Right ventricle myocardium superior (tissue), 1 donor: ENCODE measurements at places on chromosomes 12 and 14. TPM values are rescaled to one million over a fixed set of nuclear protein-coding genes. Genes with fewer than 3 reads are reported as not detected.

DNA sequence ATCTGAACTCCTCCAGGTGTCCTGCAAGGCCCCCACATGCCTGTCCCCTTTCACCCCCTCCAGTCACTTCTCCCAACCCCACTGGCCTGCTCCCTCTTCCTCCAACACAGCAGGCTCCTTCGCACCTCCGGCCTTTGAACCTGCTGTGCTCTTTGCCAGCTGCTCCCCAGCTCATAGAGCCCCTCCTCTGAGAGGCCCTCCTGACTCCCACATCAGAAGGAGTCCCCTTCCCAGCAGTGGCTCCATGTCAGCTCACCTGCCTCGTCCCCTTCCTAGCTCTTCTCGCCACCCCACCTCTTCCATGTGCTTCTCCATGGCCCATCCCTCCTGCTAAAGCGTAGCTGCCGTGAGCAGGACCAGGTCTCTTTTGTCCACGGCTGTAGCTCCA is 22.1 kb downstream of the SCARB1 start:
- no peak for DNase-seq

DNA sequence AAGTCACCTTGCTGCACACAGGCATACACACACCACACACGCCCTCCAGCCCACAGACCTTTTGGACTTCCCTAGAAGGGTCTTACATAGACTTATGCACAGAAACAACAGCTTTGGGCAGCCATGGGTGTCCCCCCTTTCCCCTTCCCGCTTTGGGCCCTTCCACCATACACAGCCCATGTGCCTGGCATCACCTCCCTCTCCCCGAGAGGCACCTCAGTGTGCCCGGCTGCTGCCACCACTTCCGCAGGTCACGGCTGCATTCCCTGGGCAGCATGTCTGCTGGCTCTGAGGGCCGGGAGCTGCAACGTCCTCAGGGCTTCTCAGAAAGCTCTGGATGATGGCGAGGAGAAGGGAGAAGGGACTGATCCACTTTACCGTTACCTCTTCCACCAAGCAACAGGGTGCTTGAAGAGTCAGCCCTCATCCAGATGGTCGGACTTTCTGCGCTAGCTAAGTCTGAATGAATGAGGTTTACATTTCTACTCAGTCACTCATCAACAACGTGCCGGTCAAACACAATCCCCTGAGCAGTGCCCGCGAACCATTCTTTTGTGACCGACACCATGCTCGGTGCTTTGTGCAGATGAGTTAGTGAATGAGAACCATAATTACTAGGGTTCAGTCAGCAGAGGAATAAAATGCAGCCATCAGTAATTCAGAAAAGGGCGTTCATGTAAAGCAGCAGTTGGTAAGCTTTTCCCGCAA is 72.2 kb upstream of the BCL11B start:
- DNase-seq: no peak

- DNase-seq: no peak
These were observed 148.2 kb upstream of the CLEC14A start for GRCh38 chr14:38404100-38404541.

- DNase-seq: peak; percentile 13
These were observed 22.7 kb downstream of the TRAFD1 start for GRCh38 chr12:112148031-112148513.

Gene FAM90A1
- not detected for total RNA-seq

Gene KRT75
- not detected for total RNA-seq

Gene CHGA
- not detected for total RNA-seq
